ENCODE measurements at places on chromosomes 7 and 10. TPM values are rescaled to one million over a fixed set of nuclear protein-coding genes. Genes with fewer than 3 reads are reported as not detected.
A peak's percentile ranks its signal among the peaks of the same experiment; 100 is the strongest.

GRCh38 chr7:80499350-80499953 is 12.4 kb downstream of the GNAT3 start:
- DNase-seq, result peak; percentile 26

GRCh38 chr10:70078329-70078728 is 25.7 kb downstream of the MACROH2A2 start:
- no peak for DNase-seq

GRCh38 chr7:69756235-69756634 is 158.0 kb downstream of the AUTS2 start:
- no peak for DNase-seq

- DNase-seq, result no peak
These were observed 1206.1 kb upstream of the CELF2 start for GRCh38 chr10:9811601-9812000.

The NEUROG3 gene
- not detected for polyA plus RNA-seq

The GNGT1 gene
- polyA plus RNA-seq, result 0.13 TPM

The RALA gene
- 86.3 TPM for polyA plus RNA-seq

The HOXA1 gene
- polyA plus RNA-seq, result 3.4 TPM

All from renal cortex interstitium (tissue), 15 donors.